ENCODE measurements at places on chromosomes 3 and 15.

DNA sequence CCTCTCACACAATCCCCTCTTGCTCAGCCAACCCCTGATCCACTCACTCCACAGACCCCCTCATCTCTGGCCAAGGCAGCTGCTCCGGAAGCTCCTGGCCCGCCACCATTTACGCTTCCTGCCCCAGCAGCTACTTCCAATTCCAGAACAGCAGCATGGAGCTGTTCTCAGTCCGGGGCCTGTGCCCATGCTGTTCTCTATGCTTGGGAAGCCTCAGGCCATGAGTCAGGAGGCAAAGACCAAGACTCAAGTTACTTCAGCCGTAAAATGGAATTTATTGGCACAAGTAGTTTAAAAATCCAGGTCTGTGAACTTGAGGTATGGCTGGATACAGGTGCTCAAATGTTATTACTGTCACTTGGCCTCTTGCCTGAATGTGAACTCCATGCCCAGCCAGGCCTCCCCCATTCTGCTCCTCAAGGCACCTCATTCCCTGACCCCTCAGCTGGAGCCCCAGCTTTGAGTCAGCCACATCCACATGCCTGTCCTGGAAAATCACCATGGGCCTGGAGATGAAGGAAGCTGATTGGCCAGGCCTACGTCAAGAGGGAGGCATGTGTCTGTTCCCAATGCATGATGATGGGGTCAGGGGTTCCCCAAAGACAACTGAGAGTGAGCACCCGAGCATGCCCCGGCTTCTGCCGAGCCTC is 31.4 kb upstream of the CACNA2D2 start:
- DNase-seq, result no peak

DNA sequence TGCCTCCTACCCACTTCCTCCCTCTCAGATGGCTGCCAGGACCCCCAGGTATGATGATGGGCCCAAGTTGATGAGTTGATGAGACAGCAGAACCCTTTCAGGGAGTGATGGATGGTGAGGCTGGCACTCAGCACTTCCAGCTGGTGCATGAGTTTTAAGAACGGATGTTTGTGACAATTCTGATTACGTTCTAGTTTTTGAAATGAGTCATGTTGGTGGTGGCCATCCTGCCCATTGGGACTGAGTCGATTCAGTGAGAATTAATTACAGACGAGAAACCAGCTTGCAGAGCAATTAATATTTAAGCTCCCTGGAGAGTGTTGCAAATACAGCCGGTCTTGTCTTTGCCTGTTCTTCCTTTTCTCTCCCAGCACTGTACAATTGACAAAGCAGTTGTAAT is 56.9 kb upstream of the NR2C2 start:
- DNase-seq, result no peak

- no peak for DNase-seq
Observed at GRCh38 chr3:83601704-83602103, 1357.1 kb upstream of the CADM2 start.

DNA sequence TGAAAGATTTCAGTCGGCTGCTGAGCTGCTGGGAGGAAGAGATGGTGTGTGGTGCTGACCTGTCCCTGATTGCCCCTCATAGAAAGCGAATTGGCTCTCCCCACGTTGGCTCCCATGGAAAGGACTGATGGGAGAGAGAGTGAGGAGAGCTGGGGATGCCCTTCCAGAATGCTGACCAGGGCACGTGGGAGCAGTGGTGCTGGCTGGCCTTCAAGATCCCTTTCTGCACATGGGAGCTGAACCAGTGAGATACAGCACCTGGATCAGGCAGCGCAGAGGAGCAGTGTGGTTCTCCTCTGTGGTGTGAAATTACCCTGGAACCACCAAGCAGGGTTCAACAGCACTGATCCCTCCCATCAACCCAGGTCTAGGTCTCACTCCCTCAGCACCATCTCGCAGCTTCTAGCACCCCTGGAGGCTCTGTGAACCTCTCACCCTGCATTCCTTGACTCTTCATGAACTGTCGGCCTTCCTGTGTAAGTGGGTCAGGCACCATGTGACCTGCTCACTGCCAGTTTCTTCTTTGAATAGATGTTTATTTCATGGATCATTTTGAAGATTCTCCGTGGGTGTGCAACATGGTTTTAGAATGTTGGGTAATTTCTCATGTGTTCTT is 55.7 kb downstream of the CACNA1D start:
- DNase-seq, result no peak

DNA sequence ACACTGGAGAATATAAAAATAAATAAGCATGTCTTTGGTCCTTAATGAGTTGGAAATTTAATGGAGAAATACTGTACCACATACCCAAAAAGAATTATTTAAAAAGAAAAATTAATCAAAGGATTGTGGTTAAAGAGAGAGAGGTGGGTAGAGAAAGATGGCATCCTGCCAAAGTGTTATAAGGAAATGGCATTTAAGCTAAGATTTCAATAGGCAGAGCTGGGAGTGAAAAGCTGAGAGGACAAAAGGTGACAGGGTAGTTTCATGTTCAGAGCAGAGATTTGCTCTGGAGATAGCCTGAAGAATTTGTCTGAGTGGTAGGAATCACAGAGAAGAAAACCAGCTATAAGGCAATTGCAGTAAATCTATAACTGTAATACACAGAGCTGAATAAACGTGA is 181.0 kb downstream of the SI start:
- no peak for DNase-seq

GRCh38 chr3:15659254-15659975 is 57.9 kb downstream of the BTD start:
- DNase-seq, result no peak

DNA sequence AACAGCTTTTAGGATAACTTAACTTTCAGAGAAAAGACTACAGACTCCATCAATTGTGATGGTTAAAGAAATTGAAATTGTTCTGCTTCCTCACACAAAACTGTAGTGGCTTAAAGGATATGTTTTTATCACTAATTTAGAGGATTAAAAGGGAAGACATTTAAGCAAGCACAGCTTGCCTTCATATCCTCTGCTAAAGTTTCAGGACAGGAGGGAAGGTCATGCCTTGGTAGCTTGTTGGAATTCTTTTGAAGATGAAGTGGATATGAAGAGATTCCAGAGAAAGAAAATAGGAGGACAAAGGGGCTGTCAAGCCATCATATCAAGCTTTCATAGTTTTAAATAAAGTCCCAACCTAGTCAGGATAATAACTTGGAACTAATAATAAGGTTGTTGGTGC is 33.1 kb downstream of the CCDC80 start:
- no peak for DNase-seq

- no peak for DNase-seq
Observed at GRCh38 chr3:50665081-50665840, 9.5 kb upstream of the DOCK3 start.

- no peak for DNase-seq
Observed at GRCh38 chr3:125052624-125053303, 3.0 kb downstream of the HEG1 start.

- no peak for DNase-seq
Observed at GRCh38 chr3:23991683-23992628, 46.9 kb downstream of the NR1D2 start.

DNA sequence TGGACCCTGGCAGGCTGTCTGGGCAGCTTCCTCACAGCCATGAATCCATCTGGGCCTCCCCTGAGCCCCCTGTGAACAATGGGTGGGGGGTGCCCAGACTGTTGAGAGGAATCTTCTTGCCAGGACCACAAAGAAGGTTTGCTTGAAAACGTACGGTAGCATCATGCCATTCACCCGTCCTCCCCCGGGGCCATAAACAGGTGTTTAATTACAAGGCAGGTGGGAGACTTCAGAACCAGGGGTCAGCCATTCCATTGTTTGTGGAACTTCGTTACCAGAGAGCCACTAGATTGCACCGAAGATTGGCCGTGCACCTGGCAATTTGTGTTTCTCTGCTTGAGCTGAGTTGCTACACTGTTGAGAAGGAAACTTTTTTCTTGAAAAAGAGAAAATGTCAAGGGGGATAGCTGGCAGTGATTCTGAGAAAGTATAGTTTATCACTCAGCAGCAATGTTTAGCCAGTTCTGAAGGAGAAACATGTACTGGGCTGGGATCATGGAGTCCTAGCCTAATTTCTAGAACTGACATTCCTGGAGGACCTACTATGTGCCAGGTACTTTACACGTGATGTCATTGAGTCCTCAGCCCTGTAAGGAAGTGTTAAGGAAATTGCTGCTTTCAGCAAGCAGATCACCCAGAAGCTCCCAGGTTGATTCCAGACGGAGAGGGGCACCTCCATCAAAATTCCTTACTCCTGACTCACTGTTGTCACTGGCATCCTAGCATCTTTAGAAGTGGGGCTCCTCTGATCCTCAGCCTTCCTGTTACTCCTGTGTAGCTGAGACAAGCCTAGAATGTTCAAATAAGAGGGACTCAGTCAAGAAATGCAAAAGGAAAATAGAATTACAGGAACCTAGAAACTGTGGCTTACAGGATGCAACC is 103.8 kb upstream of the UBE2E1 start:
- DNase-seq, result no peak

Measured in neuronal stem cell (in vitro differentiated cells).